ENCODE measurements at places on chromosomes 16 and 17.
A peak's percentile ranks its signal among the peaks of the same experiment; 100 is the strongest.

- no peak for DNase-seq
Observed at GRCh38 chr16:85088570-85089199, 23.6 kb downstream of the CIBAR2 start.

- DNase-seq = no peak
Observed at GRCh38 chr16:929227-930073, 41.3 kb downstream of the LMF1 start.

DNA sequence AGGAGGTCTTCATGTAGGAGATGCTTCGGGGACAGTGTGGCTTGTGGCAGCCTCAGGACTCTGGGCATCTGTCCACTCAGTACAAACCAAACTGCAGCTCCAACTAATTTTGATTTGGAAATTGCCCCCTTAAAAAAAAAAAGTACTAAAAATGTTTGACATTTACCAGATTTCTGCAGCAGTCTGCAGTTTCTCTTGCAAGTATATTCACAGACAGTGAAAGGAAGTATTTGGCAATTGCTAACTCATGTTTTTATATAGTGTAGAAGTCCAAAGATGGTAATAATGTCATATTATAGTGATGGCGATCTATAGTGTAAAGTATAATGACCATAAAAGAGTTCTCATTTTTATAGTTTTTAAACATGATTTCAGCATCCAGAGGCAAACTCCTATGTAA lies 218.6 kb downstream of the PRKCA start:
- no peak for DNase-seq

GRCh38 chr17:70912716-70913485 lies 743.6 kb downstream of the KCNJ2 start:
- no peak for DNase-seq

DNA sequence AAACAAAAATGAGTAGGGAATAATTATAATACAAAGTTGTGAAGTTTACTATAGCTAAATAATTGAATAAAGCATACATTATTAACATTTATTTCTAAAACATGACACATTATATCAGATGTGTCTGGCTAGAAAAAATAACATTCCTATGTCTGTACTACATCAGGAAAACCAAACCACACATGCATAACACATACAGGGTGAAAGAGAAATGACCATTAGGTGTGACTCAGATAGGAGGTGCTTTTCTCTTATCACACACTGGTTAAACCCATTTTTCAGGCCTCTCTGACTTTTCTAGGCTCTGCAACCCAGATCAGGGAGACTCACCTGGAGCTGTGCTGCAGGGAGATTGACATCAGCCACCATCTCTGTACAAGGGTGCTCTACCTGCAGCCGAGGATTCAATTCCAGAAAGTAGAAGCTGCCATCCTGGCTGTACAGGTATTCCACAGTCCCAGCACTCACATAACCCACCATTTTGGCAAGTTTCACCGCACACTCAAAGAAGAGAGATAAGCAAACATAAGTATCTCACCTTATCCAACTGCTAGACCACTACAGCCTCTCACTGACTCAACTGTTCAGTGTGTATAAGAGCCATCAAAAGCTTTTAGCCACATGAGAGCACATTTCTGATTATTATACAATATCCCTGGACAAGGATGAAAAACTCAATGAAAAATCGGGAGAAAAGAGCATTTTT lies 116.6 kb upstream of the C17orf78 start:
- no peak for DNase-seq

GRCh38 chr16:68825427-68825826 lies 17.9 kb upstream of the TANGO6 start:
- no peak for DNase-seq

DNA sequence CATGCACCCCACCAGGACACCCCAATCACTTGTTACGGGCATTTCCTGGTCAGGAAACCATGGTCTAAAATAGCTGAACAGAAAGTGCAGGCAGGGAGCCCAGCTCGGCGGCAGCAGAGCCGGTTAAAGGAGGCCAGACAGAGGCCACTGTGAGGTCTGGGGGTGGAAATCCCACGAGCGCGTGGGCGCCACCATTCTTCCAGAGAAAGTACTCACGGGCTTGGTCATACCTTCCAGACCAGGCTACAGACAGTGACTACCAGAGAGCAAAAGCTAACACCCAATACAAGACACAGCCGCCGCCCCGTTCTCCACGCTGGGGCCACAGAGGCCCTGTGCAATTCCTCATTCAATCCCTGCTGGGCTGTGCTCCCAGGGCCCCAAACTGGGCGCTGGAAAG lies 11.9 kb downstream of the CEP131 start:
- DNase-seq = no peak

GRCh38 chr16:19363740-19364139 lies 53.9 kb upstream of the TMC5 start:
- DNase-seq = peak; percentile 21

- DNase-seq = no peak
Observed at GRCh38 chr16:50592996-50593395, 44.8 kb downstream of the NKD1 start.

DNA sequence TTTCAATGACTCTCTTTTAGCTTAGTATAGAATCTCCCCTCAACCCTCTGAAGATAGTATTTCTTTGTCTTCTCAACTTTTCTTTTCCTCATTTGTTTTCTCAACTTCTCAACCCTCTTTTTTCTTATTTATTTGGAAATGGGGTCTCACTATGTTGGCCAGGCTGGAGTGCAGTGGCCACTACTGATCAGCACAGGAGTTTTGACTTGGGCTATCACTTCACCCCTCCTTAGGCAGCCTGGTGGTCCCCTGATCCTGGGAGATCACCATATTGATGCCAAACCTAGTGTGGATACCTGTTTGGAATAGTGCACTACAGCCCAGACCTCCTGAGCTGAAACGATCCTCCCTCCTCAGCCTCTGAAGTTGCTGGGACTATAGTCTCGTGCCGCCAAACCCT lies 79.8 kb downstream of the PITPNC1 start:
- no peak for DNase-seq

DNA sequence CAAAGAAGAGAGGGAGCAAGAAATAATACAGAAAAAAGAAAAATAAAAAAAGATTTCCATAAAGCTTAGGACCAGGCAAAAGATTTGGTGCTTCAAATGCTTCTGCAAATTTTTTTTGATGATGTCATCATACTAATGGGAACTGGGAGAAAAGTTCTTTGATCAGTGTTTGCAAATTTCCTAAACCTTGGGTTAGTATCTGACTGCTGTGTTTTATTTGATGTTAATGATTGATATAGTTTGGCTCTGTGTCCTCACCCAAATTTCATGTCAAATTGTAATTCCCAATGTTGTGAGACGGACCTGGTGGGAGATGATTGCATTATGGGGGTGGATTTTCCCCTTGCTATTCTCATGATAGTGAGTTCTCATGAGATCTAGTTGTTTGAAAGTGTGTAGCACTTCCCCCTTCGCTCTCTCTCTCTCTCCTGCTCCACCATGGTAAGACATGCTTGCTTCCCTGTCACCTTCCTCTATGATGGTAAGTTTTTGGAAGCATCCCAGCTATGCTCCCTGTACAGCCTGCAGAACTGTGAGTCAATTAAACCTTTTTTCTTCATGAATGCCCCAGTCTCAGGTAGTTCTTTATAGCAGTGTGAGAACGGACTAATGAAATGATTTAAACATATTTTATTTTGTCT lies 72.6 kb downstream of the TMEM100 start:
- DNase-seq = no peak

GRCh38 chr17:8154608-8155155 lies 2.5 kb upstream of the PER1 start:
- DNase-seq = no peak

- DNase-seq = no peak
Observed at GRCh38 chr16:19991614-19992013, 82.1 kb downstream of the GPR139 start.

DNA sequence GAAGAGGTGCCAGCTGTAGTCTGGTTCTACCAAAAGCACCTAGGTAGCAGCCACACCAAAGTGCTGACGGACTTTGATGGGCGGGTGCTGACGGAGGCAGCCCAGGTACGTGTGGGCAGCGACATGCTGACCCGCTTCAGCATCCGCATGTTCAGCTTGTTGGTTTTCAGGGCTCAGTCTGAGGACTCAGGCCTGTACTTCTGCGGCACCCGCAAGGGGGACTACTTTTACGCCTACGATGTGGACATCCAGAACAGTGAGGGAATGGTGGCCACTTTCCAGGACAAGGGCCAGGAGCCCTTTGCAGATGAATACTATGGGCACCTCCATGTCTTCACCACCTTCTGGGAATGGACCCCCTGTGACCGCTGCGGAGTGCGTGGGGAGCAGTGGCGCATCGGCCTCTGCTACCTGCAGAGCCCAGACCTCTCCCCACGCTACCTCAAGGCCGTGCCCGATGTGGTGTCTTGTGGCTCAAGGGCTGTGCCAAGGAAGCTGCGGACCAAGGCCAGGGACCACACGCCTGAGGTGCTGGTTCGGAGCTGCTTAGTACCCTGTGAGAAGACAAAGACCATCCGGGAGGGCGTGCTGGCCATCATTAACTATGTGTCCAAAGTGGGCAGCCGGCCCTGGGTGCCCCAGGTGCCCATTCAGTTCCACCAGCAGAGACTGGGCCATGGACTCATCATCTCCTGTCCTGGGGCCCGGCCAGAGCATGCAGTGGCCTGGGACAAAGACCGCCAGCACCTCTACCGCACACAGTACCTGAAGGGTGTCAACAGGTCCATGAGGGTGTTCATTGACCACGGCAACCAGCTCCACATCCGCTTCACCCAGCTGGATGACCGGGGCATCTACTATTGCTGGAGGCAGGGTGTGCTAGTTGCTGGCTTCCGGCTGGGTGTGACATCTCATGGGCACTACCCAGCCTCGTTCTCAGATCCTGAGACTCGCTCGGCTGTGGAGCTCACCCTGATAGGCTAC lies 5.0 kb upstream of the EFTUD2 start:
- DNase-seq = no peak

DNA sequence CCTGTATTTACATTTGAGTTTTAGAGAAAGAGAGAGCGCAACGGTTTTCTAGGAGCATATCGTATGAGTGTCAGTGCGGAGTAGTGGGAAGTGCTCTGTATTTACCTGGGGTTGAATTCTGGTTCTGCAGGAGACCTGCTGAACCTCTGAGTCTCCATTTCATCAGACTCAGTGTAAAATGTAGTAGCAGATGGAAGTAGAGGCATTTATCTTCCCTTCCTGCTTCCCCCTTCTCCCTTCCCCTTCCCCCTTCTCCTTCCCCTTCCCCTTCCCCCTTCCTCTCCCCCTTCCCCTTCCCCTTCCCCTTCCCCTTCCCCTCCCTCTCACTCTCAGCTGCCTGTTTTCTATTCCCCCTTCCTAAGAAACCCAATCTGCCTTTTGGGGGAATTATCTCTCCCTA lies 426.9 kb downstream of the NPIPA7 start:
- no peak for DNase-seq

DNA sequence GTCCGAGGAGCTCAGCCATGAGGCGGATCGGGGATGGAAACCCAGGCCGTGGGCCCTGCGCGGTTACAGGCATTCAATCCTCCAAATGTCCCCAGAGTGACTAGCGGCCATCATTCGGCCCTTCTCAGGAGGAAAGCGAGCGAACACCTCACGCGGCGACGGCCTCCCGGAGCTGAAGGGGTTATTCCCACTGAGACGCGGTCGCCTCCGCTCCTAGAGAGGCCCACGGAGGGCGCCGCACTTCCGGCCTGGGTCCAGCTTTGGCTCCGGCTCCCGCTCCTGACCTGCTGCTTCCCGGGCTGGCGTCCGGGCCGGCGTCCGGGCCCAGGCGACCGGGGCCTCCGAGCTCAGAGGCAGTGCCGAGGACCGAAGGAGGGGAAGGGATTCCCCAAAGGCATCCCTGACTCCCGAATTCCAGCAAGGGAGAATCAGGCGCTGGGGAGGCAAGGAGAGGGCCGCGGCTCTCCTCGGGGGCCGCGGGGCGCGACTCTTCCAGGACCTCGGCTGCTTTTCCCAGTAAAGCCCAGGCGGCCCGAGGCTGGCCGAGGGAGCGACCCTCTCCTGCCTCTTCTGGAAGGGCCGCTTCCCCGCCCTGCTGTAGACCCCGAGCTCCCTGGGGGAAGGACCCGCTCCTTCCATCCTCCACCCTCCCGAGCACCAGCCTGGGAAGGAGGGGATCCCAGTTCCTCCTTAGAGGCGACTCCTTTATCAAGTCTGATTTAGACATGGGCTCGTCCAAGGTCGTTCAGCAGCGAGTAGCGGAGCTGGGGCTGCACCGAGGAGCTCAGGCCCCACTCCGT lies 18.6 kb upstream of the ZNF629 start:
- peak; percentile 88 for DNase-seq

DNA sequence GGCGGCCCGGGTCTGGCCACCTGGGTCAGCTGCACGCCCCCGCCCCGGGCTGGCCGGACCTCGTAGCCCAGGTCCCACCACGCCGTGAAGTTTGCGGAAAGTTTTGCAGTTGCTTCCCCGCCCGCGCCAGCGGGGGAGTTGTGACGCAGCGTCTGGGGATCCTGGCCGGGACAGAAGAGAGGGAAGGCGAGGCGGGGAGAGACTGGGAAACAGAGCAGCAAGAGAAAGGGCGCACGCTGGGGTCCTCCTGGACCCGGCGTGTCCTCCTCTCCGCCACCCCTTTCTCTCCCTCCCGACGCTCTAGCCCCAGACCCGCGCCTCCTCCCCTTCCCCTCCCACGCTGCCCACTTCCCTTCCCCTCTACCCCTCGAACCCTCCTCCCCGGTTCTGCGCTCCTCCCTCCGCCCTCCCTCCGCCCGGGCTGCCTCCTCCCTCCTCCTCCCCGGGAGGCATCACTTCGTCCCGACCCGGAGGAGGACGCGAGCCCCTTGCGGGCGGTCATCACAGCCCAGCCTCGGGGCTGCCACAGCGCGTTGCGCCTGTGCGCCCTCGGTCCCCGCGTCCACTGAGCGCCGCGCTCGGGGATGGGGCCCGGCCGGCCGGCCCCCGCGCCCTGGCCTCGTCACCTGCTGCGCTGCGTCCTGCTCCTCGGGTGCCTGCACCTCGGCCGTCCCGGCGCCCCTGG lies at the start of gene MRC2:
MRC2 (plus strand) TSS at position 452 of the 685 bp plus-strand sequence; CDS start at position 585, 133 bp downstream.
- peak; percentile 58 for DNase-seq

- DNase-seq = no peak
Observed at GRCh38 chr17:33615861-33616260, 322.8 kb upstream of the ASIC2 start.

DNA sequence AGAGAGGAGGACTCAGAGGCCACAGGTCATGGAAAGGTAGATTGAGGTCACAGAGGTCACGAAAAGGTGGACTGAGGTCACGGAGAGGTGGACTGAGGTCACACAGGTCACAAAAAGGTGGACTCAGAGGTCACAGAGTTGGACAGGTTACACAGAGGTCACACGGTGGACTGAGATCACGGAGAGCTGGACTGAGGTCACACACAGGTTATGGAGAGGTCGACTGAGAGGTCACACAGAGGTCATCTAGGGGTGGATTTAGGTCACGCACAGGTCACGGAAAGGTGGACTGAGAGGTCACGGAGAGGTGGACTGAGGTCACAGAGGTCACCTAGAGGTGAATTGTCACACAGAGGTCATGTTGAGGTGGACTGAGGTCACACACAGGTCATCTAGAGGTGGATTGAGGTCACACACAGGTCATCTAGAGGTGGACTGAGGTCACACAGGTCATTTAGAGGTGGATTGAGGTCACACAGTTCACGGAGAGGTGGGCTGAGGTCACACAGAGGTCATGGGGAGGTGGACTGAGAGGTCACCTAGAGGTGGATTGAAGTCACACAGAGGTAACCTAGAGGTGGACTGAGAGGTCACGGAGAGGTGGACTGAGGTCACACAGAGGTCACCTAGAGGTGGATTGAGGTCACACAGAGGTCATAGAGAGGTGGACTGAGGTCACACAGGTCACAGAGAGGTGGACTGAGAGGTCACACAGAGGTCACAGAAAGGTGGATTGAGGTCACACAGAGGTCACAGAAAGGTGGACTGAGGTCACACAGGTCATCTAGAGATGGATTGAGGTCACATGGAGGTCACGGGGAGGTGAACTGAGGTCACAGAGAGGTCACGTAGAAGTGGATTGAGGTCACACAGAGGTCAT lies 26.7 kb upstream of the JPT2 start:
- no peak for DNase-seq

GRCh38 chr17:72514891-72515290 lies 394.1 kb downstream of the SOX9 start:
- DNase-seq = no peak

Data from head of caudate nucleus (tissue), 42 donors.